ENCODE measurements at places on chromosomes 13 and 19. TPM values are rescaled to one million over a fixed set of nuclear protein-coding genes. Genes with fewer than 3 reads are reported as not detected.
A peak's percentile ranks its signal among the peaks of the same experiment; 100 is the strongest.

DNA sequence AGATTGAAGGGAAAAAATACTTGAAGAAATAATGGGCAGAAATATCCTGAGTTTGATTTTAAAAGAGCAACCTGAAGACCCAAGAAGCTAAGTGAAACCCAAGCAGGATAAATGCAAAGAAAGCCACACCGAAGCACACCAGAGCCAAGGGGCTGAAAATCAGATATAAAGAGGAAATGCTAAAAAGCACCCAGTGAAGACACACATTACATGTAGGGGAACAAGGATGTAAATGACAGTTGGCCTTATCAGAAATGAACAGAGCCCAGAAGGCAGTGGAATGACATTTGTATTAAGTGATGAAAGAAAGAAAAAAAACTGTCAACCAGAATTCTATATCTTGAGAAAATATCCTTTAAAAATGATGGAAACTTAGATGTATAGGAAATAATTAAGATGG, 139.1 kb downstream of the SLC7A1 start:
- H3K4me3 ChIP-seq: no peak overlapping the region
- DNase-seq: no peak
- no peaks in the 10 kb centered on the region for H3K27me3 ChIP-seq
- H3K36me3 ChIP-seq: no peaks in the 10 kb centered on the region
- no peak overlapping the region for H3K27ac ChIP-seq

GRCh38 chr13:90177512-90177911, 1170.0 kb upstream of the MIR17HG start:
- no peak overlapping the region for H3K4me3 ChIP-seq
- no peaks in the 10 kb centered on the region for H3K27me3 ChIP-seq
- no peak for DNase-seq
- H3K36me3 ChIP-seq: no peaks in the 10 kb centered on the region
- no peak overlapping the region for H3K27ac ChIP-seq
- no peaks in the 10 kb centered on the region for H3K4me1 ChIP-seq

DNA sequence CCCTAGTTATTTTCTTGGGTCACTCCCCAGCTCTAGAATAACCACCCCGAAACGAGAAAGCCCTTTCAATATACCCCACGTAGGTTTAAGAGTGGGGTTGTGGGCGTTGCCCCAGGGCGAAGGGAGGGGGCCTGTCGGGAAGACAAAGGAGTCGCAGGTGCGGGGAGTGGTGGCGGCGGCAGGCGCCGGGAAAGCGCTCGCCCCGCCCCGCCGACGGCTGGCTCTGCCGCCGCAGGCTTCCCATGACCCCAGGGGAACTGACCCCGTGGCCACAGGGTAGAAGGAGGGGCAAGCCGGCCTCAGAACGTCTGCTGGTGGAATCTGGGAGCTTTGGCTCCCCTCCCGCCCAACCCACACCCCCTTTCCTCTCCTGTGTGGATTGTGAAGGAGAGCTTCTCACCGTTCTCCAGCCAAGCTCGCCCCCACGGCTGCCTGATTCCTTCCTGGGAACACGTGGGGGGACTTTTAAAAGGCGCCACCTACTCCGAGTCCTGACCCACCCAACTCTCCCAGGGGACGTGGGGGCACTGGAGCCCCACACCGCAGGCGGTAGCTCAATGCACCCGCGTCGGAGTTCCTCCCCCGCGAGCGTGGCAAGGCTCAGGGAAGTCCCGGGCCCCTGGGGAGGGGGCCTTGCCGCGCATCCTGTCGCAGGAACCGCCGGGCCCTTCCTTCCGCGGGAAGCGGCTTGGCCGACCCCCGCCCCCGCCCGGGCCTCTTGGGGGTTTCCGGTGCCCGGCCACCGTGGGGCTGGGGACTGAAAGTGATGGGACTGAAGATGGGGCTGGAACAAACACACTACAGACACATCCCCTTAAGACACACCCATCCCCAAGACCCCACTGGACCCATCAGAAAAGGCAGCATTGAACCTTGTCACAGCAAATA, 5.5 kb downstream of the IER2 start:
- no peaks in the 10 kb centered on the region for H3K27me3 ChIP-seq
- H3K4me3 ChIP-seq: peak overlapping the region; percentile 92
- no peaks in the 10 kb centered on the region for H3K36me3 ChIP-seq
- peak overlapping the region; percentile 99 for H3K27ac ChIP-seq
- peaks cover 16% of the 10 kb centered on the region for H3K4me1 ChIP-seq
- DNase-seq: peak; percentile 86

DNA sequence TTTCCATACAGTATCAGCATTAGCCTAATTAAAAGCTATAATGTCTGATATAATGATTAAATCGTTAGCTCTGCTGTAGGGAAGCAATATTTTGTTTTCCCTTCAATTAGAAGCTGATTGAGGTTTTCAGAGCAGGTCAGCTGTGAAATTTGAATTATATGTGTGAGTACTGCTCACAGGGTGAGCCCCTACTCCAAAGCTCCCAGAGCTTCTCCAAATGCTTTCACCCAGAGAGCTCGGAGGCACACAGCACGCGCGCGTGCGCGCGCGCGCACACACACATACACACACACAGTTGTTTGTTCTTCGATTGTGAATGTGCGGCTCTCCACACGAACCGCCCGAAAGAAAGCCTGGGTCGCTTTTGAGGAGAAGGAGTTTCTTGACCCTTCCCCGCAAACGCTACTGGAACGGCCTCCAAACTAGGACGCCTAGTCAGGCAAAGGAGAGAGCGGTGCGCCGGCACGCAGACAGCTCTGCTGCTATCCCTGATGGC, 4.8 kb upstream of the SOX1 start:
- no peak overlapping the region for H3K4me3 ChIP-seq
- no peak overlapping the region for H3K27ac ChIP-seq
- peaks cover 3% of the 10 kb centered on the region for H3K4me1 ChIP-seq
- peaks cover 100% of the 10 kb centered on the region for H3K27me3 ChIP-seq
- no peaks in the 10 kb centered on the region for H3K36me3 ChIP-seq

Gene SIGLEC12
- not detected for total RNA-seq
